ACHN (cell line): ENCODE measurements at places on chromosomes 1 and 21.

GRCh38 chr1:8303141-8303540 lies 14.8 kb upstream of the SLC45A1 start:
- no peak for DNase-seq

- DNase-seq, result no peak
These were observed 116.6 kb downstream of the NTMT2 start for GRCh38 chr1:170262276-170262939.

DNA sequence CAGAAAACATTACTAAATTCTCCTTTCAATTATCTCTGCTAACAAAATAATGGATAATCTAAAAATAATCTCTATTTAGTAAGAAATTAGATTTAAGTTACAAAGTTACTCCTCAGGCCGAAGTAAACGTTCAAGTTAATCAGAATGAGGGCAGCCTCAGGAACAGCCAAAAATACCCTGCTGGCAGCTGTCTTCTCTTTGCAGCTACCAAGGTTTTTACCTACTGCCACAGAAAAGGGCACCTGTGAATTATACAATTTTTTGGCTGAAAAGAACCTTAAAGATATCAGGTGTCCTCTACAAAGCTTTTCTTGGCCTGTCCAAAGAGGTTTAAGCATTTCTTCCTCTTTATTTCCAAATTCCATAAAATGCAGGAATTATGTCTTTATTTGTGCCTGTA lies 84.4 kb downstream of the AKT3 start:
- DNase-seq, result no peak

DNA sequence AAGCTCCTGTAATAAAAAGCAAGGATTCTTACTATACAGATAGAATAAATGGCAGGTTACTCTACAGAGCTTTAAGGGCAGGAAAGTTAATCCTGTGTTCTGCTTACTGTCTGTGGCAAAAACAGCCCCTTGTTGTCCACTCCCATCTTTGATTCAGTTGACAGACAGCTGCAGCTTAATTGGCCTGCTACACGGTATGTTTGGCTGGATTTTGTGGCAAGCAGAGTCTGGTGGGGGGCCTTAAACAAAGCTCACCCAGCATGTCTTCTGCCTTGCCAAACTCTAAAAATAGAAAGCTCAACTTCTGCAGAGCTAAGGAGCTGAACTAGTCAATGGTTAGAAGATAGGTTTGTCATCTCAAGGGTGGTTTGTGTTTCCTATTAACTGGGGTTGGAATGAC lies 407.2 kb downstream of the HLX start:
- DNase-seq, result no peak

DNA sequence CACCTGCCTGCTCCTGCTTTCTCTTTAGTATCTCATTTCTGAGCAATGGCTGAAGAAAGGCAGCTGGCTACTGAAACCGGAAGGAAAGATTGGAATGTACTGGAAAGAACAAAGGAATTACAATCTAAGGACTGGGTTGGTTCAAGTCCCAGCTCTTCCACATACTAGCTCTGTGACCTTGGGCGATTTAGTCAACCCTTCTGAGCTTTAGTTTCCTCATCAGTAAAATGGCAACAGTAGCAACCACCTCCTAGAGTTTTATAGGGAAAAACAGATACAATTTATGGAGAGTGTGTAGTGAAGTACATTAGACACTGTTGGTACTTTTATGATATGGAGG lies 158.8 kb downstream of the KAZN start:
- DNase-seq, result no peak

GRCh38 chr1:207923561-207923960 lies 12.6 kb upstream of the CD34 start:
- no peak for DNase-seq

DNA sequence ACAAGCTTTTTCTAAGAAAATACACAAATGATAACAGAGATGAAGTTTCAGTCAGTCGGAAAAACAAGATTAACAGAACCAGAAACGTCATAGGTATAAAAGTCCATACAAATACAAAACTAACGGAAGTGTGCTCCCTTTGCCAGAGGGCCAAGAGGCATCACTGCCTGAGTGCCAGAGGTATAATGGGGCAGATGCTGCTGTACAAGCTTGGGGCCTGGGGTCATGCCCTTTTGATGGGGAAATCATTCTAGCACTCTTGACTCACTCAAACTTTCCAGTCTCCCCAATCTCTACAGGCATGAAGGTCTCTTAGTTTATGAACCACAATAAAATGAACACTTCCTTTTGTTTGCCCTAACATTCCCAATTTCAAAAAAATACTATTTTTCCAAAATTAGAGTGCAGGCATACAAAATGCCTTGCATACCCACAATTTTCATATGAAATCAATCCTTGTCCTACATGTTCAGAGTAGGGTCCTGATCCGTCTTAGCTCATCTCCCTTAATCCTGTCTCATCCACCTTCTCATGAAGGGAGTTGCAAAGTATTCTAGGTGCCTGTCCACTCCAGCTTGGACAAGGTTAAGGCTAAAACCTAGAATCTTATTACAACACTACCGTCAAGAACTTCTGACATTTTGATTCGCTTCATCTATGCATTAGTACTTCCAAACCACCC lies 1.5 kb downstream of the RPL22 start:
- DNase-seq, result no peak

GRCh38 chr1:183954496-183954895 lies 83.0 kb downstream of the COLGALT2 start:
- DNase-seq, result no peak

DNA sequence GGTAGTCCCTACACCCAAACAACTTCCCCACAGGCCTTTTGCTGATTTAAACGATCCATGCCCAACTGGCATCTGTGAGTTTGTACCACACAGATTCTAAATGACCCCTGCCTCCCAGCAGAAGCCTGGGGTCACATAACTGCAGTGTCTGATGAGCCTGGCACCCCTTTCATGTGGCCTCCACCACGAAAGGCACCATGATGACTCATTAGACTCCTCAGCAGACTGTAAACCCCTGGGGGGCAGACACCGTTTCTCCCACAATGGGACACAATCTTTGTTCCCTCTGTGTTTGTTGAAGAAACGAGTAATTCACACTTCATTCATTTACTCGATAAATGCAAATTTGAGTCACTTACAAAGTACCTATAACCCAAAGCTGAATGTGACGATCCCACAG lies 81.6 kb downstream of the CCDC185 start:
- no peak for DNase-seq

- no peak for DNase-seq
These were observed 225.2 kb downstream of the RPS6KC1 start for GRCh38 chr1:213276236-213276635.

GRCh38 chr1:119870917-119871596 lies 25.3 kb downstream of the ADAM30 start:
- peak; percentile 79 for DNase-seq

DNA sequence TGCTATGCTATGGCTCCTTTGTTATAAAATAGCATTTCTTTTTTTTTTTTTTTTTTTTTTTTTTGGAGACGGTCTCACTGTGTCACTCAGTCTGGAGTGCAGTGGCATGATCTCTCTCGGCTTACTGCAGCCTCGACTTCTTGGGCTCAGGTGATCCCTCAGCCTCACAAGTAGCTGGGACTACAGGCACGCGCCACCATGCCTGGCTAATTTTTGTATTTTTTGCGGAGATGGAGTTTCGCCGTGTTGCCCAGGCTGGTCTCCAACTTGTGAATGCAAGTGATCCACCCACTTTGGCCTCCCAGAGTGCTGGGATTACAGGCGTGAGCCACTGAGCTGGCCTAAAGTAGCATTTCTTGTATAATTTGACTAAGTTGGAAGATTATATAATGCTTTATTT lies 10.8 kb downstream of the CAMTA1 start:
- DNase-seq, result no peak

DNA sequence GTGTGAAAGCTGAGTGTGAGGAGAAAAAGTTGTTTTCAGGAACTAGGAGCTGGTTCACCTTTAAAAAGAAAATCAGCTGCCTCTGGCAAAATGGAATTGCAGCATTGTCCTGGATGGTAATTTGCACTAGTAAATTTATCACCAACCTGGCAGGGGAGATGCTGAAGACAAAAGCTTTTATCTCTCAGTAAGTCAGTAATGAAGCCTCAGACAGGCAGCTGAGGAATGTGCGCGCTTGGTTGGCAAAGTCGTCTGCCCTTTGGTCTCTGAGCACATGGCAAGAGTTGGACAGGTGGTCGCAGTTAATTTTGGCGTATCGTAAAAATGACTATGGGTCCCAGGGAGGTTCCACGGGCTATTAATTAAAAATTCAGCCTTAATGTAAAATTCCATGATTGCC lies 131.9 kb downstream of the BACH1 start:
- no peak for DNase-seq

DNA sequence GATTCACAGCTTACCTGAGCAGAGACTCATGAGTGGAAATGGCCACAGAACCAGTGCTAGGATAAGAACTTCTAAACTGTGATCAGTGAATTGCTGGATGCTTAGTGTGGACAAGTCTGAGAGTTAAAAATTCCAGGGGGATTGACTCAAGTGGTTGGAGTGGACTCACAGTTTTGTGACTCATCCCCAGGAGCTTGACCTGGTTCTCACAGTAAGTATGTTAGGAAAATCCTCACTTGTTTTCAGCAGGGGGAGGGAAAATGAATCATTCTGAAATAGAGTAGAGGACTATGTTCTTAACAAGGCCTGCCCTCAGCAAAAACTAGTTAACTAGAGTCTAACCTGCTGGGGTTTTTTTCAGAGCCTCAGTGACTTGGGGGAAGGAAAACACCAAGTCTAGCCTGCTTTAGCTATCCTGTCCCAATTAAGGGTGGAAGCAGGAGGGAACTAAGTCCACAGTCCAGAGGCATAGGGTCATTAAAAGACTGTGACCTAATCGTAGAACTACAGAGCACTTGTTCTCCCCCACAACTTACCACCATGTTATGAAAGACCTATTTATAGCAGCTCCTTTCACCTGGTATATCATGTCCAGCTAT lies 6.1 kb upstream of the CDC73 start:
- DNase-seq, result peak; percentile 99

DNA sequence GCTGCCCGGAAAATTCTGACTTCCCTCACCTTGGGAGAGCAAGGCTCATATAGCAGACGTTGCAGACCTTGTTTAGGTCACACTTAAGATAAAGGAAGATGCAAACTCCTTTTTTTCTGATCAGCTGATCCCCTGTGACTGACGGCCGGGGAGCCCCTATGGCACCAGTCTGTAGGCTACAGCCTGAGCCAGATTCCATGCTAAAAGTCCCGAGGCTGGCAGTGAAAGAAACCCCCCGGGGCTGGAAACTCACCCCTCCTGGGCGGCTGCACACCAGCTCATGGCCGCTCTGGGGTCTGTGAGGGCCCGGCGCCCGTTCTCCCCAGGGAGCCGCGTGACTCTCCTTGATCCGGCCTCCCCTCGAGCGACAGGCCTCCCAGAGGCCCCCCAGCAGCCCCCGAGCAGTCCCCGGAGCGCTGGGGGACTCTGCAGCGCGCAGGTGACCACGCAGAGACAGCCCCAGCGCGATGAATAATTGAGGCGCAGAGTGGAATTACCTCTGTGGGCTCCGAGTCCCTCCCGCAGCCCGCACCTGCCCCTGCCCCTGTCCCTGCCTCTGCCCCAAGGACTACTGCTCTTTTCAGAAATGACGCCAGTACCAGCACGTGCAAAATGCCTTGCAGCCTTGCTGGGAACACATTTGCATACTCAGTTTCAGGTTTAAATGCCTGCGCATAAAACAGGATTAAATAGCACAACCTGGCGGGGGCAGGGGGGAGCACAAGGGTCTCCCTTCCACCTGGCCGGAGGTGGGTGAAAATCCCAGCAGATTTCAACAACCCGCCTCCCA lies 62.6 kb upstream of the CLDN14 start:
- no peak for DNase-seq

DNA sequence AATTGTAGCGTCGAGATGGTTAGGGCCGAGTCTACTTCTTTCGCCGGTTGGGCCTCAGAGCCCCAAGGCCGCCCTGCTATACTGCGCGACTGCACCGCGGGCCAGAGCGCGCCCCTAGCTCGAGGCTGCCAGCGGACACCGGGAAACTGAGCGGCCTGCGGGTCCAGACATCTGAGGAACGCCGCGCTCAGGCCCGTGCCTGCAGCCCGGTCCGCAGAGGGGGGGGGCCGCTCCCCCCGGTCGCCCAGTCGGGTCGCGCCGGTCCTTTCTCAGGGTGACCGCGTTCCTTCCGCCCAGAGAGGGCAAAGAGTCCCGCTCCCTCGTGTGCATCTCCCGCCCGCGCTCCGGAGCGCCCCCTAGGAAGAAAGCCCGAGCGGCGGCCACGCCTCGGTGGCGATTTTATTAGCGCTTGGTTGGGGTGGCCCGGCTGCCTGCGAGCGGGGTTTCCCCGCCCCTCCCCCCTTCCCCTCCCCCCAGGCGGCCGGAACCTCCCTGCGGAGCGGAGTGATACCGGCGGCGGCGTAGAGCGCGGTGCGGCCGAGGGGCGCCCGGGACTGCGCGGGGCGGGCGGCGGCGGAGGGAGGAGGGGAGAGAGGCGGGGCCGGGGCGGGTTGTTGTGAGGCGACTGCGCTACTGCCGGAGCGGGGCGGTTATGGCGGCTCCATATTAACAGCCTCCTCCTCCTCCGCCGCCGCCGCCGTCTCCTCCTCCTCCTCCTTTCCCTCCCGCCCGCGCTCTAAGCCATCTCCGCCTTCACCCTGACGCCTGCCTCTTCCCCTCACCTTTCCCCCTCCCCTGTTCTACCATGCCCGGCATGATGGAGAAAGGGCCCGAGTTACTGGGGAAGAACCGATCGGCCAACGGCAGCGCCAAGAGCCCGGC lies at the start of gene RCOR3:
RCOR3 (plus strand) TSS at position 611 of the 882 bp plus-strand sequence; CDS start at position 806, 195 bp downstream.
- DNase-seq, result peak; percentile 94

DNA sequence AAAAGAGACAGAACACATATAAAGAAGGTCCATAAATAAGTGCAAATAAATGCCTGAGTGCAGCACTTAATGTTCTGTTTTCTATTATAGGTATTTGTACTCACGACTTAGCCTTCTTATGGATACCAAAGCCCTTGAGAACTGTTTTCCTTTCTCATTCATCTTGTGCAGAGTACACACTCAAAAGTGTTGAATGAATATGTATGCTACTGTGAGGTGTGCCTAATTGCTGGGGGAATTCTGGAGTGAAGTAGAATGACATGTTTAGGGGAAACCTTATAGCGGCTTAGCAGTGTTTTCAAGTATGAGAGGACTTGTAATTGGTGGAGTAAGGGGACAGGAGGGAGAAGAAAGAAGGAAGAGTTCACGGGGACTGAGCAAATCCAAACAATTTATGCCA lies 157.6 kb downstream of the CACNA1E start:
- no peak for DNase-seq

DNA sequence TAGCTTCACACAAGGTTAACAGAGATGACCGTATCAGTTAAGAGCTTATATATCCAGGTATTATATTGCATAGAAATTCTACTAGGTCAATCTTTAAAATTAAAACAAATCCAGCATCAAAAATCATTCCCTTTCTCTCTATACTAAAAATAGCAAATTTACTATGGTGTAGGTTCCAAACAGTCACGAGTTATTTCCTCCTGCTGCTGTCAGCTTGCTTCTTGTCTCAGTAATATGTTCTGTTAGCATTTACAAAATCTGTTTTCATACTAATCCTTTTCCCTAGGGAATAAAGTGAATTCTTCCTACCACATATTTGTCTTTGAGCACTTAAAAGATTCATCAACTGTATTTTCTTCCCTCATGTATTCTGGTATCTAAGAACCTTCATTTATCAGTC lies 2.5 kb downstream of the WDR26 start:
- DNase-seq, result no peak

GRCh38 chr1:34406833-34407539 lies 230.3 kb downstream of the C1orf94 start:
- DNase-seq, result no peak

GRCh38 chr1:203551550-203551949 lies 57.6 kb downstream of the OPTC start:
- no peak for DNase-seq

- no peak for DNase-seq
These were observed 176.8 kb downstream of the FAF1 start for GRCh38 chr1:50783286-50783685.

GRCh38 chr1:197144570-197145325 lies 1.7 kb downstream of the ASPM start:
- DNase-seq, result peak; percentile 77

GRCh38 chr1:81213279-81213678 lies 587.5 kb upstream of the ADGRL2 start:
- DNase-seq, result no peak
